ENCODE measurements at places on chromosomes 11 and 22.

DNA sequence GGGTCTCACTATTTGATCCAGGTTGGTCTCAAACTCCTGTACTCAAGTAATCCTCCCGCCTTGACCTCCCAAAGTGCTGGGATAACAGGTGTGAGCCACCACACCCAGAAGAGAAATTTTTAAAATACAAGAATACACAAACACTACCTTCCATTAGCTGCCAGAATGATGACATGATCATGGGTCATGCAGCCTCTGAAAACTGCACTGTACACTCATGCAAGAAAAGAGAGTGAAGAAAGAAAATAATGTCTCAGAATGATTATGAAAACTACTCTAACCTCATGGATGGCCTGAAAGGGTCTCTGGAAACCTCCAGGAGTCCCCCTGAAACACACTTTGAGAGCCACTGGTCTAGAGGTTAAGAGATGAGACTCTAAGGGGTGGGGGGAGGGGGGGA, 18.8 kb downstream of the VPS37C start:
- DNase-seq, result no peak

DNA sequence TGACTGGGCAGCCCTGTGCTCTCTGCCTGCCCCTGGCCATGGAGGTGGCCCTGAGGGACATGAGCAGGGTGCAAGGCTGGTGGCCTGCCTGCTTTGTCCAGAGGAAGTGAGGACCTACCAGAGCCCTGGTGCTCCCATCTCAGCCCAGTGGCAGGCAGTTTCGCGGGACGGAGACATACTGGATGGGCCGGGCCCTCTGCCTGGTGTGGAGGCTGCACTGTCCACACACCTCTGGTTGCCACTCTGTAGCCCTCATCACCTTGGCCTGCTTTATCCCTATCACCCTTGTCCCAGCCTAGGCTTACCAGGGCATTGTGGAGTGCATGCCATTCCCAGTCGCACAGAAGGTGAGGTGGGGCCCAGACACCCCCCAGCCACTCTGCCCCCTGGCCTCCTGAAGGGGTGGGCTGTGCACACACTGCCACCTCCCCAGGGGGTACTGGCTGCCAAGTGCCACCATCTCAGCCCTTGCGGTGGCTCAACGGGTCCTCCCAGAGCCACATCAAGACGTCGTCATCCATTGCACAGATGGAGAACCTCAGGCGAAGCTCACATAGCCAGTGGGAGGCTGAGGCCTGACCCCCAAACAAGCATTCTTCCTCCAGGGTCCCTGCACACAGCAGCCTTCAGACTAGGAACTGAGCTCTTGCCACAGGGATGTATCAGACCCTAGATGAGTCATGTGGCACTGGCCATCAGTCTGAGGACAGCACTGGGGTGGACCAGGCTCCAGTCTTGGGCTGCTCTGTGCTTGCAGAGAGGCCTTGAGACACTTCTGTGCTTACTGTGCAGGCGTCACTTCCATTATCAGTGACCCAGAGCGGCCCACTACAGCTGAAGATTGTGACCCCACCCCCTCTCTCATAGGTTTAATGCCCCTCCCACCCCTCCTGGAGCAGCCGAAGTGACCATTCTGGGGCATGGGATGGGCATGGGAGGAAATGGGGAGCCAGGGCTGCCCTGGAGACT, 176.1 kb downstream of the IGLL1 start:
- no peak for DNase-seq

DNA sequence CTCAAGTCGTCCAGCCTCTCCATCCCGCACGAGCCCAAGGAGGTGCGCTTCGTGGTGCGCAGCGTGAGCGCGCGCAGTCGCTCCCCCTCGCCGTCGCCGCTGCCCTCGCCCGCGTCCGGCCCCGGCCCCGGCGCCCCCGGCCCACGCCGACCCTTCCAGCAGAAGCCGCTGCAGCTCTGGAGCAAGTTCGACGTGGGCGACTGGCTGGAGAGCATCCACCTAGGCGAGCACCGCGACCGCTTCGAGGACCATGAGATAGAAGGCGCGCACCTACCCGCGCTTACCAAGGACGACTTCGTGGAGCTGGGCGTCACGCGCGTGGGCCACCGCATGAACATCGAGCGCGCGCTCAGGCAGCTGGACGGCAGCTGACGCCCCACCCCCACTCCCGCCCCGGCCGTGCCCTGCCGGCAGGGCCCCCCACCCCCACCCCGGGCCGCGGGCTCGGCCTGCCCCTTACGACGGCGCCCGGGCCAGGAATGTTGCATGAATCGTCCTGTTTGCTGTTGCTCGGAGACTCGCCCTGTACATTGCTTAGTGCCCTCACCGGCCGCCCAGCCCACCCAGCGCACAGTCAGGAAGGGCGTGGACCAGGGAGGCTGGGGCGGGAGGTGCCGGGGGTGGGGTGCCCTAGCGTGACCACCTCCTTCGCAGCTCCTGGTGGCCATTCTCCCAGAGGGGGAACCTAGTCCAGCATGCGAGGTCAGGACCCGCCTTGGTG, 6.9 kb upstream of the ACR start:
- no peak for DNase-seq

DNA sequence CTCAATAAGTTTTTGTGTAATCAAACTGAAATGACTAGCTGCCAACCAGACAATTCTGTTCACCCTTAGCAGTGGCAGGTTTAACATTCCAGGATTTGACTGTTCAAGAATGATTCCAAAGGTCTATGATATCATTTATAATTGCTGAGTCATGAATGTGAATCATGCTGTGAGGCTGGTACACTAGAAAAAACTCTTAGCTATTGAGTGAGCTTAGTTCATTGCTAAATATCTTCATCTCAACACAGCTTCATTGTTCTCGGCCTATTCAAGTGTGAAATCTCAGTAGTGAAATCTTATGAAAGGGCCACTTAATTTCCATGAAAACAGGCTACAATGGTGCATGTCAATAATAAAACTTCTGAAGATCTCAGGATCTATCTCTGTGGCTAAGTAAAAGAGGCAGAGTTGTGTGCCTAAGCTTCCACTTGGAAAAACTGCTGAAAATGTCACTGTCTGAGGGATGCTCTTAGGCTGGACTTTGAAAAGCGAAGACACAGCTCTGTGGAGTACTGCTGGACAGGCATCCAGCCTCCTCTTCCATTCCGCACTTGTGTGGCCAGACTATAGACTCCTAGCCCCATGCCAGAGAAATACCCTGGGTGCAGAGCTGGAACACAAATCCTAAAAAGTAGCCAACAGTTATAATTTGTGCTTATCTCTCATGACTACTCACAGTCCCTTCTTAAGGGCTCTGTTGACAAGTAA, 12.8 kb downstream of the AQP11 start:
- no peak for DNase-seq

GRCh38 chr11:64852804-64853509, 8.5 kb upstream of the CDC42BPG start:
- DNase-seq, result no peak

DNA sequence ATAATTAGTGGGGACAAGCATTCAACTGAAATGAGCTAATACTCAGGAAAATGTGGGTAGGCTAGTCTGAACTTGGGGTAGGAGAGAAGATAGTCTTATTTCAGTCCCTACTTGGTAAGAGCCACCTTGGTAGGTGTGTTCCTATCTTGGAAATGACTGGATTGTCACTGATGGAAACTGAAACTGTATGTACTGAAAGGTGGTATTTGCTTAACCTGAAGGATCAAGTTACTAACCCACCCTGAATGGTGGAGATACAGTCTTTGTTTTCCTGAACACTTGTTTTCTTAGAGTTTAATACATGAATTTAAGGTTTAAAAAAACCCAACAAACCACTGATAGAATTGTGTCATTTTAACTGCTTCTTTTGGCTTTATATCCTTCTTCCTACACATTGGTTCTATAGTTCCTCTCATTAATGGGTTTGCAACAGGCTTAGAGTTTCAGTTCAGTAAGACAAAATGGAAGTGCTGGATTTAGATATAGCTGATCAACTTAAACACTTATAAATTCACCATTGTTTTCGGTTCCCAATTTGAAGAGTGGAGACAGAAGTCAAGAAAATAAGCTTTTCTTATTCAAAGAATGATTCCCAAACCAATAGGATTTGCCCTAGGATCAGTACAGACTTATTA, 4.2 kb downstream of the FAR1 start:
- no peak for DNase-seq

DNA sequence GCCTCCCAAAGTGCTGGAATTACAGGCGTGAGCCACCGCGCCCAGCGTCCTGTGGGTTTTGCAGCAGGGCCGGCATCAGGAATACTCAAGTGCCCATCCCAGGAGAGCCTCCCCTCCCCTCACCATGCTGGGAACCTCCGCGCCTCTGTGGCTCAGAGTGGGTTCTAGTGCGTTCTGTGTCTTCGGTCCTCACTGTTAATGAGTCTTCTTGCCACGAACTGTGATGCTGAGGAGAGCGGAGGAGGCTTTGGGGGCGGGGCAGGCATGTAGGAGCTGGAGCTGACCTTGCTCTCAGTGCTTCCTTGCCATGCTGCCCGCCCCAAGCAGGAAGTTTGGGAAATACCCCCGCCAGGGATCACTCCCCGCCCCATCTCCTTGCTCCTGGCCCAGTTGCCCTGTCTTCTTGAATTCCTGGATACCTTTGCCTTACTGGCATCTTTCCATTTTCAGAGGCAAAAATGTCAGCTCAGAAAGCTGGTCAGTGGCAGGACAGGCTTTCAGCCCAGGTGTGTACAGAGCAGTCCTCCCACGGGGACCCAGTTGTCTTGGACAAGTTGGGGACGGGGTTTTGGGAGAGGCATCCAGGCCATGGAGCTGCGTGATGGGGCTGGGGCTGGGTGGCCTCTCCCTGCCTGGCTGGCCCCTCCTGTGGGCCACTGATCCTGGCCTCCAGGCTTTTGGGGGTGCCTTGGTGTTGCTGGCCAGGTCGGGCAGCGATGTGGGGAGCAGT, 5.1 kb downstream of the GRAMD4 start:
- DNase-seq, result no peak

GRCh38 chr22:38414009-38414395, 41.0 kb downstream of the KCNJ4 start:
- no peak for DNase-seq

DNA sequence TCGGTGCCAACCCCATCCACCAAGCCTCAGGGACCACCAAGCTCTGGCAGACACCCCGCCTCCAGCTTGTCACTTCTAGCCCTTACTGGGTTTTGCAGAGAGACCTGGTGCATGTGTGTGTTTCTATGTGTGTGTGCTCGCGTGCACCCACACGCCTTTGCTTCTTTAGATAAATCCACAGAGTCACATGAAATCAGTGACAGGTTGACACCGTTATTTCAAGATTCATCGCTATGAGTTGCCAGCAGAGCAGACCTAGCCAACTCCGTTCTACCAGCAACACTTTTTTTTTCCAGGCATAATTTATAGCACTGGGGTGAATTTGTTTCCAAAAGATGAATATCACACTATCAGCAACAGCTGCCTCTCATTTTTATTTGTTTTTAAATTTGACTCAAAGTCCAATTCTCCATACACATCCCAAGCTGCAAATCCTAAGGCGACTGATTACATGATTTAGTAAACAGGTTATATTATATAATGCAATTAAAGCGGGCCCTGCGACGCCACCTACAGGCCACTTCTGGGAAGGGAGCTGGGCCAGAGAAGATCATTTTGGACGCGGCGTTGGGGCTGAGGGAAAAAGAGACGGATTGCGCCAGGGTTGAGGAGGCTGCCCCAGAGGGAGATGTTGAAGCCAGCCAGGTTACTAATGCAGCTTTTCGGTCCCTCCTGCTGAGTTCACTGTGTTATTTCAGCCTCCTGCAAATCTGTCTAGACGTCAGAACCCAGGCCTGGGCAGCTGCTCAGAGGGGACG, 150.5 kb downstream of the FEZ1 start:
- DNase-seq, result no peak

- DNase-seq, result no peak
These were observed 17.5 kb upstream of the CD3E start for GRCh38 chr11:118287006-118287405.
